ENCODE measurements at places on chromosomes 3 and 15.
A peak's percentile ranks its signal among the peaks of the same experiment; 100 is the strongest.

DNA sequence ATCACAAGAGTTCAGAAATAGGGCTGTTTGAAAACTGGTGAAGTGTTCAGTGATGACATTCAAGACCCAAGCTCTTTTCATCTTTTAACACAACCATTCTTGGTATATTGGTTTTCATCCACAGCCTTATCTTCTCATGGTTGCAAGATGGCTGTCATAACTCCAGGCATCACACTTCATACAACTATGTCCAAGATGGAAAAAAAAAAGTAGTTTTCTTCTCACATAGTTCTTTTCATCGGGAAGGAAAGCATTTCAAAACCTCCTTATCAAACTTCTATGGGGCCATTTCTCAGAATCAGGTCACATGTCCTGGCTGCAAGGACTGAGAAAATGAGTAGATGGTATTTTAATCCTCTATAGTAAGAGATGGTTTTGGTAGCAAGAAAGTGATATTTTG lies 21.1 kb upstream of the MFSD1 start:
- DNase-seq, result no peak

GRCh38 chr3:177820683-177821316 lies 623.5 kb upstream of the TBL1XR1 start:
- DNase-seq, result no peak

- no peak for DNase-seq
Observed at GRCh38 chr3:38731522-38731921, 82.0 kb upstream of the SCN5A start.

DNA sequence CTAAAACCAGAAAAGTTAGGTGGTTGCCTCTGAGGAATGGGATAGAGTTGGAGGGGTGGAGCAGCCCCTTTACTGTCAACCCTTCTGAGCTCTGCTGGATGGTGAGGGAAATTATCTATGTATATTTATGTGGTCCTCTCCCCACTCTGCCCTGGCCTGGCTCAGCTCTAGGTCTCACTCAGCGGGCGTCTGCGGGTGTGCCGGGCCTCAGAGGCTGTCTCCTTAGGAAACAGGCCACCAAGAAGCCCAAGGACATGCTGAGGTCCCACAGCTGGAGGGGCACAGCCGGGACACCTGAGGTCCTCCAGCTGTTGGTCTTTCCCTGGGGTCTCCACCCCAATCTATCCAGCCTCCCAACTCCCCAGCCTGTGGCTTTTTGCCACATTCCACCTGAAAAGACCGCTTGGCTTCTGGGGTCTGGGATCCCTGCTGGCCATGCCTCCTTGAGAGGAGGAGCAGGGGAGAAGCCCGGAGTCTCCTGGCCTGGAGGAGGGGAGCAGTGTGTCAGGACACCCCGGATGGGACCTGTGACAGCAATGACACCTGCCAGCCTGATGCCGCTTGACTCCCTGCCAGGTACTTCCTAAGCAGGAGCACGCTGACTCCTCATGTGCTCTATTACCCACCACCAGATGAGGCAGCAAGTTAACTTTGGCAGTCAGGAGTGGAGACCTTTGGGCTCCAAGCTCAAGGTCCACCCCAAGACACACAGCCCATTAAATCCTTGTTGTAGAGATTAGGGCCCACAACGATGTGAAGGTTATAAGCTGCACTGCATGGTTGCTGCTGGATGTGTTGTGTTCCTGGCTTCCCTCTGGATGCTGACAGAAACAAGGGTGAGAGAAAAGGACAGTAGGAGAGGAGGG lies at the start of gene SLC28A1:
Gene SLC28A1 (plus strand): TSS at position 747 of the 866 bp plus-strand sequence. CDS start 3,099 bp downstream, outside the sequence.
- DNase-seq, result no peak

DNA sequence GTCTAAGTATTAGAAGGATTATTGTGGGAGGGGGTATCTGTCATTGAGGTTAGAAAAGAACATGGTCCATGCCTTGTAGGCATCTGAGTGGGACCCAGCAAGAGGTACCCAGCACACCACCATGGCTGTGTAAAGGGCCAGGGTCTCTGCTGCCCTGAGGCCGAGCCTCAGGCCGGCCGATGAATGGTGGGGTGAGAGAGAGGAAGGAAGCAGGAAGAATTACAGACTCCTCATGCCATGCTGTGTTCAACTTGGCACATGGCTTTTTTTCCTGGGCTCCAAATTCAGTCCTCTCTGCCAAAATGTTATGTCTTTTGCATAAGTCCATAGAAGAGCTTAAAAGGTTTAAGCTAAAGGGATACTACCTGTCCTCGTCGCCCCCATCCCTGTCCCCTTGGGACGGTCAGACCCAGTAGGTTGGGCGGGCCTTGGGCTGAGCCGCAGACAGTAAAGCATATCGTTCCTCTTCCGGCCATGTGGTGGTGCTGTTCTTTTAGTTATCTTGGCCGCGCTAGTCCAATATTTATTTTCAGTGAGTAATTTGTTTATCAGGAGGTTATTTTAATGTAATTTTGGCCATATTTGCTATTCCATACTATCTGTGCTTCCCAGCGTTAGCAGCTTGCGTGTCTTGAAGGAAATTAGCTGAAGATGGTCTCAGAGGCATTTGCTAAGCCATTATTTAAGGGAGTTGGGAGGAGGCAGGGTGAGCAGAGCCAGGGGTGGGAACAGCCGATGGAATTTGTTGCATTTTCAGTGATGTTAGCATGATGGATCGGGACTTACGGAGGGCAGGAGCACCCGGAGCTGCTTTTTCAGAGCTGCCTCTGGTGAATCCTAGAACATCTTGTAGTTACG lies 152.4 kb downstream of the AGBL1 start:
- DNase-seq, result peak; percentile 67

GRCh38 chr3:180414157-180414556 lies 187.8 kb upstream of the TTC14 start:
- DNase-seq, result no peak

DNA sequence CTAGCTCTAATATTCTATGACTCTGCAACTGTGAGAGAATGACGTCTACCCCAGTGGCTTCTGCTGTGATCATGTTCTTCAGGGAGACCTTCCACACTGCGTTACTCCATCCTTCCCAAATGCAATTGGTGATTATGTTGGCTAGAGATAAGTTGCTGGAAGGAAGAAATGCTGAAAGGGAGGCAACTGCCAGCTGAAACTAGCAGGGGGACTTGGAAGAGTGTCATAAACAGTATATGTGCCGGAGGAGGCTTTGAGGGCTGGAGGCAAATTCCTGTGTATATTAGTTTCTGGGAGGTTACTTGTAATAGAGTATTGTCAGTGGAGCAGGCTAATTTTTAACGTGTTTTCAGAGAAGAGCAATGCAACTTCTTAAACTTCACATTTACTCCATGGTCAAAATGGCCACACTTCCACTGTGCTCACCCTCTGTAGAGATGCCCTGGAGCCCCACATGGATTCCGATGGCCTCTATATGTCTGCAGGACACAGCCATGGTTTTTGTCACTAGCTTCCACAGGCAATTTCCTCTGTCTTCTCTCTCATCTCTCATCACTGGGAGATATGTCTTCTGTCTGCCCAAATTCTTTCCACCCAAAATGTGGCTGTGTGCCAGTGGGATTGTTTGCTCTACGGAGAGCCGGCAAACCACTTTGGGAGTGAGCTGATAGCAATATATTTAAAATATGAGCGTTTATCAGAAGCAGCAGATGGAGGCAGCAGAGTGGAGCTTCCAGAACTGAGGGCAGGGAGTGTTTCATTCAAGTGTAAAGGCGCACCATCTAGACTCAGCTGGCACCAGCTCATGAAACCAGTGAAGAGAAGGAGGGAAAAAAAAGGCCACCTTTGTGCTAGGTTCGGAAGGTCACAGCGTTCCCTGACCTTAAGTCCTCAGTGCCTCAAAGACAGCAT lies 13.3 kb upstream of the CD47 start:
- DNase-seq, result no peak

- no peak for DNase-seq
Observed at GRCh38 chr3:65864357-65864904, 174.3 kb downstream of the MAGI1 start.

- no peak for DNase-seq
Observed at GRCh38 chr15:39445931-39446330, 134.9 kb upstream of the THBS1 start.

- no peak for DNase-seq
Observed at GRCh38 chr3:67415511-67415910, 238.9 kb downstream of the SUCLG2 start.

DNA sequence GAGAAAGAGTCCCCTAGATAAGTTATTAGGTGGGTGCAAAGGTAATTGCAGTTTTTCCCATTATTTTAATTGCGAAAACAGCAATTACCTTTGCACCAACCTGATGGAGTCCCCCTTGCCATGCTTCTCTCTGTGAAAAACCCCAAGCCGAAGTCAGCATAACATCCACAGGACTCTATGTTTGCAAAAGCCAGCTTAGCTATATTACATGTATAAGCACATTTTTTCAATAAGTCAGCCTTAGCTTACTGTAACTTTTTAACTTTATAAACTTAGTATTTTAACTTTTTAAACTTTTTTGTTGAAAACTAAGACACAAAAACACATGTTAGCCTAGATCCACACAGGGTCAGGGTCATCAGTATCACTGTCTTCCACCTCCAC lies 21.4 kb upstream of the MUC20 start:
- no peak for DNase-seq

GRCh38 chr3:112814266-112814665 lies 32.4 kb downstream of the CD200R1L start:
- DNase-seq, result no peak

- DNase-seq, result peak; percentile 81
Observed at GRCh38 chr3:149487598-149488197, 13.2 kb downstream of the TM4SF4 start.

DNA sequence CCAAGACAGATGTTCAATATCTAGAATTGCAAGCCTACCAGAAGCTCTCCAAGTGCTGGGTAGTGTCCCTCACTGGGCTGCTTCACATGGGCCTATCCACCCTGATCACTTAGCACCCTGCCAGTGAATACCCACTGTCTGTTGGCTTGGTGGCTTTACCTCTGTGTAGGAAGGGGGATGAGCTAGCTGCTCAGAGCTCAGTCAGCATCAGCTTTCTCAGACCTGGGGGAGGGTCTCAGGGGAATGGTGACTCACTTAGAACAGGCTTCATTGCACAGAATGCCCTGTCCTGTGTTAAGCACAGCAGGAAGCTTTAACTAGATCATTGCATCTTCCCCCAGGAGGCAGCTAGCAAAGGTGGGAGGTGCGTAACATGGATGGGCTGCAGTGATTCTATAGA lies 209.8 kb downstream of the PDCD6IP start:
- no peak for DNase-seq

DNA sequence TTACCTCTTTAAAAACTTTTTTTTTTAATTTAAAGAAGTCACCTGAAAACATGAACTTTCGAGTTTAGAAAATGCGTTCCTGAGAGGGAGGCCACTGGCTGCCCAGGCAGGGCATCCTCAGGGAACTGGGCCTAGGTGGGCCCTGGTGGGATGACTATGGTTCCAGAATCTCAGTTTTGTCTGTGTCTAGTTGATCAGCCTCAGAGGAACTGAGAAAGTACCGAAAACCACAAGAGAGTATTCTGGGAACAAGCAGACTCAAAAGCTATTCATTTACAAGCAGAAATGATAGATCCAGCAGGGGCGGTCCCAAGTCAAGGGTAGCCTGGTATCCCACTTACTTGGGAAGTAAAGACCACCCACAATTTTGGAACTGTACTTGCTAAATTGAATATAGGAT lies 10.5 kb downstream of the WWTR1 start:
- no peak for DNase-seq

DNA sequence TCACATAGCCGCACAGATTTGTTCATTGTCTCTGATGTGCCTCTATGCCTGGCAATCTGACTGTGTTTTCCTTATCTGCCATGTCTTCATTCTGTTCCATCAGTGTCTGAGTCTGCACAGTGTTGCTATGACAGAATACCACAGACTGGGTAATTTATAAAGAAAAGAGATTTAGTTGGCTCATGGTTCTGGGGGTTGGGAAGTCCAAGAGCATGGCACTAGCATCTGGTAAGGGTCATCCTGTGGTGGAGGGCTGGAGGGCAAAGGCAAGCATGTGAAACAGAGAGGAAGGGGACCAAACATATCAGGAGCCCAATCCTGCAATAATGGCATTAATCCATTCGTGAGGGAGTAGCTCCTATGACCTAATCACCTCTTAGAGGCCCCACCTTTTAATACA lies 11.9 kb upstream of the HCN4 start:
- DNase-seq, result no peak

DNA sequence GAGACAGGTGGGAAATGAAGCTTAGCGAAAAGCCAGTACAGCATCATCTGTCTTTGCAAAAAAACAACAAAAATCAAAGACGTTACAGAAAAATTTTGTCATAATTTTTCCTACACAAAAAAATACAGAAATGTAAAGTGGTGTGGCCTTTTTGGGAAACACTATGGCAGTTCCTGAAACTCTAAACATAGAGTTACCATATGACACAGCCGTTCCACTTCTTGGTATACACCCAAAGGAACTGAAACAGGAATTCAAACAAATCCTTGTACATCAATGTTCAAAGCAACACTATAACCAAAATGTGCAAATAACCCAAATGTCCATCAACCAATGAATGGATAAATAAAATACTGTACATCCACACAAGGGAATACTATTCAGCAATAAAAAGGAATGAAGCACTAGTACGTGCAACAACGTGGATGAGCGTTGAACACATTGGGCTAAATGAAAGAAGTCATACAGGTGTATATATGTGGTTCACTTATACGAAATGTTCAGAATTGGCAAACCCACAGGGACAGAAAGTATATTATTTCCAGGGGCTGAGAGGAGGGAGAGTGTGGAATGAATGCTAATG lies 46.8 kb downstream of the GLB1 start:
- no peak for DNase-seq

DNA sequence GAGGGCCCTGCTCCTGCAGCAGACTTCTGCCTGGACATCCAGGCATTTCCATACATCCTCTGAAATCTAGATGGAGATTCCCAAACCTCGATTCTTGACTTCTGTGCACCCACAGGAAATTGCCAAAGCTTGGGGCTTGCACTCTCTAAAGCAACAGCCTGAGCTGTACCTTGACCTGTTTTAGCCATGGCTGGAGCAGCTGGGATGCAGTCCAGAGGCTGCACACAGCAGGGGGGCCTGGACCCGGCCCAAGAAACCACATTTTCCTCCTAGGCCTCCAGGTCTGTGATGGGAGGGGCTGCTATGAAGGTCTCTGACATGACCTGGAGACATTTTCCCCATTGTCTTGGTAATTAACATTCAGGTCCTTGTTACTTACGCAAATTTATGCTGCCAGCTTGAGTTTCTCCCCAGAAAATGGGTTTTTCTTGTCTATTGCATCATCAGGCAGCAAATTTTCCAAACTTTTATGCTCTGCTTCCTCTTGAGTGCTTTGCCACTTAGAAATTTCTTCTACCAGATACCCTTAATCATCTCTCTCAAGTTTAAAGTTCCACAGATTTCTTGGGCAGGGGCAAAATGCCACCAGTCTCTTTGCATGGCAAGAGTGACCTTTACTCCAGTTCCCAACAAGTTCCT lies 11.8 kb upstream of the MYO5A start:
- no peak for DNase-seq

DNA sequence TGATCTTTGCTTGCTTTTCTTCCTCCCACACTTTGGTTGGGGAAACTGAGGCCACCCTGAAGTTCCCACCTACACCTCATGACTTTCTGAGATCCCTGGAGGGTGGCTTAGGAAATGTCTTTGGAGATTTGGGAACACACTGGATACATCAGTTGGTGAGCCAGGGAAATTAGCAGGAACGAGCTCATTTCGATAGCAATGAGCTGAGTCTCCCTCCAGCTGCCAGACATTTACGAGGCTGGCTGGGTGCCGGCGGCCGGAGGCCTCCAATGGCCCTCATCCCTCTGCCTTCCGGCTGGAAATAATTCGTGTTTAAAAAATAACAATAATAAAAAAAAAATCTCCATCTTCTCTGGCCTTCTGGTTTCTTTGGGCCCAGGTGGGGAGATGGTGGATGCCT lies 38.8 kb downstream of the SMAD6 start:
- DNase-seq, result no peak

All from WTC11 (cell line).